Keratinocyte (primary cell): ENCODE measurements at places on chromosomes 7 and 10. TPM values are rescaled to one million over a fixed set of nuclear protein-coding genes. Genes with fewer than 3 reads are reported as not detected.

Gene JAKMIP3
- 0.02 to 0.06 TPM (median 0.05 TPM) in 3 replicates for polyA plus RNA-seq

GRCh38 chr10:88198023-88198422 lies 334.6 kb downstream of the PTEN start:
- no peak overlapping the region for H3K4me3 ChIP-seq
- no peaks in the 10 kb centered on the region for H3K27me3 ChIP-seq
- peak; percentile 91 for DNase-seq

- H3K4me1 ChIP-seq = no peaks in the 10 kb centered on the region
- no peaks in the 10 kb centered on the region for H3K27me3 ChIP-seq
- no peak overlapping the region for H3K4me3 ChIP-seq
- H3K36me3 ChIP-seq = no peaks in the 10 kb centered on the region
- DNase-seq = no peak
- H3K27ac ChIP-seq = no peak overlapping the region
Measured at GRCh38 chr10:10126218-10126617, 891.5 kb upstream of the CELF2 start.

Gene FANK1
- polyA plus RNA-seq = 7.3 to 14.8 TPM (median 13.4 TPM) in 3 replicates

- no peak overlapping the region for H3K27ac ChIP-seq
- no peak overlapping the region for H3K4me3 ChIP-seq
- no peaks in the 10 kb centered on the region for H3K27me3 ChIP-seq
- DNase-seq = no peak
- no peaks in the 10 kb centered on the region for H3K36me3 ChIP-seq
Measured at GRCh38 chr10:57336341-57336740, 931.4 kb downstream of the IPMK start.

DNA sequence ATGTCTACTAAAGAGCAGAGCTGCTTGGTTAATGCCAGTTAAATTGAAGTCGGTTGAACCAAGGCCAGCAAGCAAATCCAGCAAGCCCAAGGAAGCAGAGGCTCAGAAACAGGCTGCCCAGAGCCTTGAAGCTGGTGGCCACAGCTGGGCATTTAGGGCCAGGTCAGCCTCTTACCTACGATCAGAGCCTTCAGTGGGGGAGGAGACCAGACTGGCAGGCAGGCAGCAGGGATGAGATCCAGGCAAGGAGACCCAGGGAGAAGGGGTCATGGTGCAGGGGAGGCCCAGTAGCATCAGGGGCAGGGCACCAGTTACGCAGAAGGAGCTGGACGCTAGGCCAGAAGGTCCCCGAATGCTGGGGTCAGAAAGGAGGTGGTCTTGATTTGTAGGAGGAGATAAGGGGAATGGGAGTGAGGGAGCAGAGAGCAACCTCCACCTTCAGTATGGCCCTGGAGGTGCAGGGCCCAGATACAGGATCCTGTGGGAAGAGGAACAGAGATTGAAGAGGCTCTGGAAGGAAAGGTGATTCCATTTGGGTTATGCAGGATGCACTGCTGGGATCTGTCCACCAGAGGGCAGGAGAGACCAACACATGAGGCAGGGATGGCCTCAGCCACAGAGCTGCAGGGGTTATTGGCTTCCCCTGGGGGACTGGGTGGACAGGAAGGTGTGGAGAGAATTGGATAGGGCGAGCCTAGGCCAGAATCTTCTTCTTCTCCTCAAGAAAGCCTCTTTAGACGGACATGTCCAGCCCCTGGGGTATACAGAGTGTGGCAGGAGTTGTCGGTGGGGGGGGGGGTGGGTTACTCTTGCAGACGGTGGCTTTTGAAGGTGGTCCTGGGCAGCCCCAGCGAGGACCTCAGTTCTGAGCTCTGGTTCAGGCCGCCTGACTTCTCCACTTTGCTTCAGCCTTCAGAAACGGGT lies 132.6 kb upstream of the PODXL start:
- no peak overlapping the region for H3K4me3 ChIP-seq
- peaks cover 16% of the 10 kb centered on the region for H3K27me3 ChIP-seq
- DNase-seq = no peak
- no peak overlapping the region for H3K27ac ChIP-seq
- H3K4me1 ChIP-seq = peaks cover 2% of the 10 kb centered on the region

DNA sequence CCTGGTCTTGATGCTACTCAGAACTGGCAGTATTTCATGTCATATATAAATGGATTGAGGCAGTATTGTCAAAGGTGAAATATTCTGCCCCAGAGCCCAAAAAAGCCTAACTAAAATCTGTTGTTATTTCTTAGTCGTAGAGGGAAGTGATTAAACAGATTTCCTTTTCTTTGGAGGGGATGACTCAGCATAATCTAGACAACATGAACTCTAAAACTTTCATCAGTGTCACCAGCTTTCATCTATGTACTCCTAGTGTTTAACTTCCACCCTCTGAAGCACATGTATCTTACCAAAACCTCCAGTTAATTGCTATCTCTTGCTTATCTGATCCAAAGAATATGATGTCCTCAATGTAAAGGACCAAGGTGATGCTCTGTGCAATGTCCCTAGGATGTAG lies 97.1 kb upstream of the ARID5B start:
- H3K4me1 ChIP-seq = no peaks in the 10 kb centered on the region
- no peak overlapping the region for H3K4me3 ChIP-seq
- no peaks in the 10 kb centered on the region for H3K27me3 ChIP-seq
- H3K27ac ChIP-seq = no peak overlapping the region

Gene EGFR
- polyA plus RNA-seq = 109 to 159 TPM (median 120 TPM) in 3 replicates

Gene LOXL4
- 0.01 to 0.03 TPM (median 0.01 TPM) in 3 replicates for polyA plus RNA-seq
